ENCODE measurements at places on chromosomes 6 and 20.

DNA sequence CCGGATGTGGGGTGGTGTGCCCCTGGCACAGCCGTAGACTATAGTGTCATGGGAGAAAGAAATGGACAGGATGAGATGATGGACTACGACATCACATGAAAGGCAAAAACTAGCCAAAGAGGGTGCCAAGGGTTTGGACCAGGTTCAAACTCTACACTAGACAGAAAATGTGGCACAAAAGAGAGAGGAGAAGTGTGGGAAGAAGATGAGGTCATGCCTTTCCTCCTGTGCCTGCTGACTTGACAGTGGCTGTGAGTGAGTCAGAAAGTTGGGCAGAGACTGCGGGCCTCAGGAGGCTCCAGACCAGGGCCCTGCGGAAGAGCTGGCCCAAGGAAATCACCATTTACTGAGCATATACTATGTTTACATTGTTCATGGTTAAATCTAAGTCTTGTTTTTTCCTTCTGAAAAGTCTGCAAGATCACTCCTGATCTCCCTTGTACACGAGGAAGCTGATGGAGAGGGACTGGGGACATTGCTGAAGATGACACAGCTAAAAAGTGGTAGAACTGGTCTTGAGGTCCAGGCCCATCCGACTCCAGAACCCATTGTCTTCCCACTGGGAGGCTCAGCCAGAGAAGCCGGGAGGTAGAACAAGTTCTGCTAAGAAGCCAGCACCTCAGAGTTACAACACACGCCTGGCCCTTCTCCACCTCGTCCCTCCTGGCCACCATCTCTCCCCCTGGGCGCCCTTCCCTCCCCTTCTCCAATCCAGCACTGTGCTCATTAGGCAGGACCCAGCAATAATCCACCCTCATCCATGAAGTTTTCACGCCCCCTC is 35.6 kb downstream of the CNKSR3 start:
- no peak for DNase-seq

GRCh38 chr20:53760025-53760441 is 166.4 kb upstream of the ZNF217 start:
- no peak for DNase-seq

DNA sequence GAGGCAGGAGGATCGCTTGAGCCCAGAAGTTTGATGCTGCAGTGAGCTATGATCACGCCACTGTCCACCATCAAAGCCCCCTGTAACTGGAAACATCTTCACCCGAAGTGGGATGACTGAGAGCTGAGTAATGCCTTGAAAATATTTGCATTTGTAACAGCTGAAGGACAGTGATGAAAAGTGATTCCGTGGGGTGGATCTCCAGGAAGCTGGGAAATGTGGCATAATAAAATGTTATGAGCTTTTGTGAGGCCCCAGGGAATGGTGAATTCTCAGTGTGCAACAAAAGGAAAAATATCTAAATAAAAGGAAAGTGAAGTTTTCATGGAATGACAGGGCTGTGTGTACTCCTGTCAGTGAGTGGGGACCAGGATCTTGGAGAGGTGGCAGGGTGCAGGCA is 92.0 kb downstream of the JAG1 start:
- no peak for DNase-seq

DNA sequence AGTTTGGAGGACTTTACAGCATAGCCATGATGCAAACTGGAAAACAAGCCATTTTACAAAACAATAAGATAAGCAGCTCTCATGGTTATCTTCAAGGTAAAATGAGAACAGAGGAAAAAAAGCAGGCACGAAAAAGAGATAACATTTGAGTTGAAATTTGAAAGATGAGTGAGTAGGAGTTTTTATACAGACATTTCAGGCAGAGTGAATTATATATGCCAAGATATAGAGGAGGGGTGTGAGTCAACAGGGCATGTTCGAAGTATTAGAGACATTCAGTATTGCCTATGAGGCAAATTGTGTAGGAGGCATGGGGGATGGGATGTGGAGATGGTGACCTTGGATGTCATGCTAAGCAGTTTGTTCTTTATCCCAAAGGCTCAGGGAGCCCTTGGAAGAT is 240.5 kb upstream of the MAN1A1 start:
- DNase-seq = no peak

DNA sequence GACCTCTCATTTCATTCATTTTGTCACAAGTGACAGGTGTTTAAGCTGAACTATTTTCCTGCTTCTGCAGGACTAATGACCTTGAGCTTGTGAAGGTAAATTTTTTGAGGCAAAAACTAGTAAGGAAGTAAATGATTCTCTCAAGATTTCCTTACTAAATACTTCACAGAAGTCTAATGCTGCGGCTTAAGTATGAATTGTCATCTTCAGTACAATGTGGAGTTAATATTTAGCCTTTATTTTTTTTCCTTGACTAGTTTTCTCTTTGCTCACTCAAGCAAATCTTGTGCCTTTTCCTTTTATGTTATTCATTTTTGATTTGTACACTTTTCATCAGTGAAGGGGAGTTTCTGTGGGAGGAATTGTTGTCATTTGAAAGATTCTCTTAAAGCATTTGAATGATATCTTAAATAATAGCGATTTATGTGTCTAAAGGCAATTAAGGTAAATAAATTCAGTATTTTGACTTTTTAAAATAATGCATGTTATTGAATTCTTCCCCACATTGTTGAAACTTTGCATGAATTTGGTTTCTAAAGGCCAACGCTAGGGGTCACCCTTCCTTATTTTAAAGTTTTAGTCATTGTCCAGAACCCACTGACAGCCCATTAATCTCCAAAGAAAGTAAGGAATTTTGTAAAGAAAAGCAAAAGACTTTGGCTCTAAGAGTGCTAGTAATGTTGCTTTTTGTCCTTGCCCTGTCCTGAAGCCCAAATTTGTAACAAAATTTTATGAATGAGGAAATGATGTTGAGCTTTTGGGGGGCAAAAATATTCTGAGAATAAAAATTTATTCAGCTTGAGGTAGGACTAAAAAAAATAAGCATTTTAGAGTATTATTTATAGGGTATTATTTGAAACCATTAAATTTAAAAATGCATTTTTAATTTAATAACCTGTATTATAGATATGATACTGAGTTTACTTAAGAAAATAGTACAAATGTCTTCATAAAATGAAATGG is 157.4 kb upstream of the LAMA2 start:
- DNase-seq = peak; percentile 39

GRCh38 chr6:116176596-116176995 is 50.7 kb upstream of the COL10A1 start:
- no peak for DNase-seq

GRCh38 chr20:39206899-39207564 is 244.9 kb downstream of the DHX35 start:
- no peak for DNase-seq

DNA sequence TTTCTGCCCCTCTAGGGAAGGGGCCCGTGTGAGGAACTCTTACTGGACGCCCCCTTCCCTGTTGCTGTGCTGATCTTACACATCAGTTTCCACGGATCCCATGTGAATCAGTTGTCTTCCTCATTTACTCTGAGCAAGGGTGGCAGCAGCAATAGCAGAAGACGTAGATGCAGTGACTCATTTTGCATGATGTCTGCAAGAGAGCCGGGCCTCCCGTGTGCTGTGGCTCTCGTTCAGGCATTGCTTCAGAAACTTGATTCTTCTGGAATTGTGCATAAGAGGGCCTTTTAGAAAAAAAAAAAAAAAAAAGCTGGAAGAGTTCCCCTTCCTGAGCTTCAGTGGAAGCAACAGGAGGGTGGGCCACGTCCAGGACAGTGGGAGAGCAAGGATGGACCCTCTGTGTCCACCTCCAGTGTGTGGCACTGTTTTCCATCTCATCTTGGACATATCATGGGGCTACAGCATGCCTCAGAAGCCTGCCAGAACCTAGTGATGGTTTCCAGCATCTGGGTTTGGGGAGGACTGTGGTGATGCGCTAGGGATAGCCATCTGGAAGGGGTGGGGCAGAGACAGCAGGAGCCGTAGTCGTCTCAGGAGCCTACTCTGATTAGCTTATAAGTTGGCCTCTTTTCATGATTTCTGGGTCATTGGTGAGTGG is 62.1 kb downstream of the FOXO3 start:
- no peak for DNase-seq

DNA sequence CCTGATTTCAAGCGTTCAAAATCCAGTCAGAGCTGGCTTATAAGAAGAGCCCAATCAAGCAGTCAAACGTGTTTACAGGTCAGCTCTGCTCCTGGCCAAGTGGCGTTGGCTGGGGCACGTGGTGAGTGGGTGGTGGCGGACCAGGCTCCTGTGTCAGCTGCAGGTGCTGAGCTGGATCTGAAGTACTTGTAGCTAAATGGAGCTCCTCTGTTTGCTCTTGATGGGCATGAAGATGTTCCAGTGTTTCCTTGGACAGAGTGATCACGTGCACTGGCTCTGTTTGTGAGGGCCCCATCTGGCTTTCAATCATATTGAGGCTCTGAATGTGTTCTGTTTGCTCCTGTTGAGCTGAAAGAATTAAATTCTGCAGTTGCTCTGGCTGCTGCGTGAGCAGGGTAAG is 10.2 kb upstream of the MICAL1 start:
- DNase-seq = no peak

DNA sequence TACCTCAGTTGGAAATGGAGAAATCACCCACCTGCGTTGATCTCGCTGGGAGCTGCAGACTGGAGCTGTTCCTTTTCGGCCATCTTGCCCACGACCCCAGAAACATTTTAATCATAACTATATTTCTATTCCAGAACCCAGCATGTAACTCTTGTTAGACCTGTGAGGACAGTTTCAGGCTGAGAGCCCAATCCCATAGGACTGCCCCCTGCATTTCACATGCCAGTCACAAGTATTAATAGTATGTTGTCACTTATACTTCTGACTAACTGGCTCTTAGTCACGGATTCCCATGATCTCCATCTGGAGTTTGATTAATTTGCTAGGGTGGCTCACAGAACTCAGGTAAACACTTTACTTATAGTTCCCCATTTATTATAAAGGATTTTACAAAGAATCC is 96.0 kb upstream of the PRND start:
- DNase-seq = no peak

Data from testis (tissue), 5 donors.